CD4-positive, alpha-beta T cell treated with Interleukin-6 for 4 hours (primary cell): ENCODE measurements at places on chromosomes 13 and 19.

- DNase-seq: no peak
Observed at GRCh38 chr13:47661076-47661475, 340.0 kb downstream of the SUCLA2 start.

DNA sequence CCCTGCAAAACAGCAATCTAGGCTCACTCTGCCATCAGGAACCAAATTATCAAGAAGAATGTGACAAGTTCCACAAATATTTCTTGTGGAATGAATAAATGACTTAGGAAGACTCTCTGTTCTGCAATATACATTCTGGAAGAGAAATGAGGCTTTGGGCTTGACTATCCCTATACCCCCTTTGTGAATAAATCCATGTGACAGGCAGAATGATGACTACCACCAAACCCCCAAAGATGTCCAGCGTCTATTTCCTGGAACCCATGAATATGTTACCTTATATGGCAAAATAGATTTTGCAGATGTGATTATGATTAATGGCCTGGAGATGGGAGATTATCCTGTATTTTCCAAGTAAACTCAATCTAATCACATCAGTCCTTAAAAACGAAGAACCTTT lies 139.3 kb downstream of the ENOX1 start:
- no peak for DNase-seq

- DNase-seq: no peak
Observed at GRCh38 chr19:48216933-48217332, 38.8 kb downstream of the CARD8 start.

- no peak for DNase-seq
Observed at GRCh38 chr19:1766800-1767352, 13.6 kb downstream of the ONECUT3 start.

GRCh38 chr13:100334214-100334613 lies 245.3 kb downstream of the PCCA start:
- no peak for DNase-seq
